ENCODE measurements at places on chromosomes 5 and 9. TPM values are rescaled to one million over a fixed set of nuclear protein-coding genes. Genes with fewer than 3 reads are reported as not detected.

DNA sequence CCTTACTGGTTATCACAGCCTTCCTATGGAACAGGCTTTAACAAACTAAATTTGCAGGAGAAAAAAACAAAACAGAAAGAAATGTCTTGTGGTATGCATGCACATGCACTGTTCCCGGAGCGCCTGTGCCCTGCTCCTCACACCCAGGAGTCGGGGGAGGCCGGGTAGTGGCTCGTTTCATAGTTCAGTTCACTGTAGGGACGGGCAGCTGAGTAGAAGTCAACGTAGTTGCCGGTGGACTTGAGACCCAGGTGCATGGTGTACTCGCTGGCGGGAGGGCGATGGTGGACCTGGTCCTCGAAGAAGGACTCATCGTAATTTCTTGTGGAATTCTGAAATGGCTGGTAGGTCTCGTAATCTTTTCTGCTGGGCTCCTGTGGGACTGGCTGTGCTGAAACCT, 212.3 kb upstream of the DAP start:
- DNase-seq: no peak

SVEP1 gene
- total RNA-seq: not detected

DNA sequence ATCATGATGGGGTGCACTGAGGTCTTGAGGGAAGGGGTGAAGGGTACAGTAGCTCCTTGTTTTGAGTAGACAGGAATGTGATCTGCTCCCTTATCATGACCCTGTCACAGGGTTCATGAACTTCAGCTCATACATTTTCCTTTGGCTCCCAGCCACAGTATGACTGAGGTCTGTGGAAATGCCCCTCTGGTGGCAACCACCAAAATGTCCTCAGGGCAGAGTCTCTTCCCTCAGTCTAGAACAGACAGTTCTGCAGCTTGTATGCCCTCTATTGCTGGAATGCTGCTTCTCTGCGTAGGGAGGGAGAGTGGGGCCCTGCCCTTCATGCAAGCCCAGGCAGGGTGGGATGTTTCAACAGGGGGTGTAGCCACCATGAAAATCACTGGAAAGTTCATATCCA, 53.8 kb upstream of the SNCAIP start:
- no peak for DNase-seq

CDH12 gene
- total RNA-seq: not detected

GRCh38 chr5:103295424-103295823, 36.9 kb downstream of the MACIR start:
- DNase-seq: no peak

DNA sequence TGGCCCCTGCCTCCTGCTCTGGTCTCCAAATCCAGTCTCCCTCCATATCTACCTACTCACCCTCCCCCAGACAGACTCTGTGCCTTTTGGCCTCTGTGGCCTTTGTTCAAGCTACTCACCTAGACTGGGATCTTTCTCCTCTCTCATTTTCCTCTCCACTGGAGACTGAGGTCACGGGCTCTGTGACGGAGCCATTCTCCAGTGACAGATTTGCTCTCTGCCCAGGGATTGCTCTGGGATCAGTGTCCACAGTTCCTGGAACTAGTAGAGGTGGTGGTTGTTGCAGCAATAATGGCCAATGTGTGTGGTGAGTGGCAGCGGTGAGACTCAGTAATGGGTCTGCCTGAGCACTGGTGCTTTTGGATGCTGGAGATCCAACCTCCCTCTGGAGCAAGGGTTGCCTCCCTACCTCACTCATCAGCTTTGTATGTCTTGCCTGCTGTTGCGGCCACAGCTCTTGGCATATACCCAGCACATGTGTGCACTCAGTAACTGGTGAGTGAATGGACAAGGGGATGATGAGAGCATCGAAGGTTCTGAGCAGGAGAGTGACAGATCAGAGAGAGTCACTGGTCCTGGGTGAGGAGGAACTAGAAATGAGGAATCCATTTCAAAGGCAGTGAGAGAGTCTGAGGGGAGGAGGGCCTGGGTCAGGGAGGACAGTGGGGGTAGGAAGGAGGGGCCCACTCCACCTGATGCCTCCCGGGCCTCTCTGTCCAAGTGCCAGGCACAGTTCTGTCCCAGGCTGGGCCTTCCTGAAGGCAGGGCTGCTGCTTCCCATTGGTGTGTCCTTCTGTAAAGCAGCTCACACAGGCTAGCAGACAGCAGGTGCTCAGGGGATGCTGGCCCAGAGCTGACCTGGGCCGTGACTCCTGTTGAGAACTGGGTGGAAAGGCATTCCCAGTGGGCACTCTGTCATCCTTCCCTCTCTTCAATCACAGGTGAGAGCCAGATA, 96.5 kb upstream of the PITX1 start:
- no peak for DNase-seq

ORM2 gene
- not detected for total RNA-seq

SYK gene
- 0.56 TPM for total RNA-seq
